ENCODE measurements at places on chromosomes 5 and 9. TPM values are rescaled to one million over a fixed set of nuclear protein-coding genes. Genes with fewer than 3 reads are reported as not detected.

FRMD3 gene
- total RNA-seq = 6.1 TPM

CDH9 gene
- not detected for total RNA-seq

IRX2 gene
- total RNA-seq = 1.7 TPM

PHF24 gene
- not detected for total RNA-seq

NEUROG1 gene
- total RNA-seq = not detected

ELOVL7 gene
- total RNA-seq = 0.09 TPM

TLN1 gene
- 250 TPM for total RNA-seq

VCP gene
- total RNA-seq = 588 TPM

HSPA4 gene
- total RNA-seq = 123 TPM

ZNF346 gene
- 24.8 TPM for total RNA-seq

ARL14EPL gene
- not detected for total RNA-seq

ZMAT2 gene
- total RNA-seq = 62.3 TPM

TUSC1 gene
- 9.4 TPM for total RNA-seq

ZCCHC7 gene
- 17.9 TPM for total RNA-seq

ADAMTSL2 gene
- total RNA-seq = under 0.01 TPM

IL13 gene
- total RNA-seq = not detected

DHX29 gene
- total RNA-seq = 39.5 TPM

NR5A1 gene
- total RNA-seq = not detected

TMEM8B gene
- total RNA-seq = 0.23 TPM

DNM1 gene
- 0.33 TPM for total RNA-seq

CDK7 gene
- total RNA-seq = 62.5 TPM

PTGES gene
- 0.51 TPM for total RNA-seq

TRIO gene
- 190 TPM for total RNA-seq

GFI1B gene
- total RNA-seq = not detected

SPOUT1 gene
- 31.1 TPM for total RNA-seq

SELENOP gene
- total RNA-seq = 79.4 TPM

KCNT1 gene
- total RNA-seq = not detected

C9orf153 gene
- total RNA-seq = 0.14 TPM

ARHGEF28 gene
- total RNA-seq = 151 TPM

ALDH1B1 gene
- 12.1 TPM for total RNA-seq

CNTNAP3 gene
- total RNA-seq = 57.2 TPM

EGR1 gene
- 4.8 TPM for total RNA-seq

SLC34A3 gene
- not detected for total RNA-seq

TMEM171 gene
- 1.0 TPM for total RNA-seq

ECSCR gene
- 404 TPM for total RNA-seq

SPATA31A3 gene
- total RNA-seq = not detected

C9 gene
- 0.34 TPM for total RNA-seq

RMND5B gene
- 42.7 TPM for total RNA-seq

PTPDC1 gene
- 7.0 TPM for total RNA-seq

ADAMTS19 gene
- total RNA-seq = not detected

MED22 gene
- 17.7 TPM for total RNA-seq

CARTPT gene
- total RNA-seq = not detected

PCDHA4 gene
- 0.23 TPM for total RNA-seq

ADRB2 gene
- total RNA-seq = 11.7 TPM

SHOC1 gene
- total RNA-seq = not detected

ABO gene
- total RNA-seq = under 0.01 TPM

ADCY2 gene
- total RNA-seq = not detected

IL4 gene
- total RNA-seq = not detected

PCDHGA4 gene
- total RNA-seq = 2.2 TPM

NINJ1 gene
- total RNA-seq = 35.4 TPM

PCDHB10 gene
- 0.70 TPM for total RNA-seq

All from dermis blood vessel endothelial cell (primary cell).